ENCODE measurements at places on chromosomes 2 and 18. TPM values are rescaled to one million over a fixed set of nuclear protein-coding genes. Genes with fewer than 3 reads are reported as not detected.

- H3K27me3 ChIP-seq, result no peaks in the 10 kb centered on the region
- no peaks in the 10 kb centered on the region for H3K36me3 ChIP-seq
- no peak overlapping the region for H3K4me3 ChIP-seq
- H3K4me1 ChIP-seq, result peaks cover 22% of the 10 kb centered on the region
- H3K27ac ChIP-seq, result peak overlapping the region; percentile 46
These were observed 275.7 kb upstream of the FN1 start for GRCh38 chr2:215711471-215712034.

GRCh38 chr2:164187121-164187520, 434.2 kb downstream of the GRB14 start:
- H3K4me1 ChIP-seq, result no peaks in the 10 kb centered on the region
- H3K4me3 ChIP-seq, result no peak overlapping the region
- H3K27ac ChIP-seq, result no peak overlapping the region
- H3K27me3 ChIP-seq, result no peaks in the 10 kb centered on the region

DNA sequence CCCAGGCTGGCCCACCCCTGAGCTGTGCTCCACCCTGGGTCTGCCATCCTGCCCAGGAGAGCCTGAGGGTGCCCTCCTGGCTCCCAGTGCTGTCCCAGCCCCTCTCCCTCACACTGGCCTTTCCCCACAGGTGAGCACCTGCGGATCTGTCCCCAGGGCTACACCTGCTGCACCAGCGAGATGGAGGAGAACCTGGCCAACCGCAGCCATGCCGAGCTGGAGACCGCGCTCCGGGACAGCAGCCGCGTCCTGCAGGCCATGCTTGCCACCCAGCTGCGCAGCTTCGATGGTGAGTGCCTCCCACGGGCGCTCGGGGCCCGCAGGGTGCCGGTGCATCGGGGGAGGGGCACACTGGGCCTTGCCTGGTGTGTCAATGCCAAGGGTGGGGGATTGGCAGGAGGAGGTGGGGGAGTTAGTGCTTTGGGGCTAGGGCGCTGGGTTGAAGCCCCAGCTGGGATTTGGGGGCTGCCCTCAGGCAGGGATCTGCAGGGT, 23.5 kb downstream of the GPC1 start:
- H3K27me3 ChIP-seq, result peaks cover 17% of the 10 kb centered on the region
- peak; percentile 11 for DNase-seq
- no peak overlapping the region for H3K27ac ChIP-seq
- no peak overlapping the region for H3K4me3 ChIP-seq
- H3K36me3 ChIP-seq, result no peaks in the 10 kb centered on the region

The SP140 gene
- total RNA-seq, result 1.4 TPM

The SRSF7 gene
- 48.7 TPM for total RNA-seq

DNA sequence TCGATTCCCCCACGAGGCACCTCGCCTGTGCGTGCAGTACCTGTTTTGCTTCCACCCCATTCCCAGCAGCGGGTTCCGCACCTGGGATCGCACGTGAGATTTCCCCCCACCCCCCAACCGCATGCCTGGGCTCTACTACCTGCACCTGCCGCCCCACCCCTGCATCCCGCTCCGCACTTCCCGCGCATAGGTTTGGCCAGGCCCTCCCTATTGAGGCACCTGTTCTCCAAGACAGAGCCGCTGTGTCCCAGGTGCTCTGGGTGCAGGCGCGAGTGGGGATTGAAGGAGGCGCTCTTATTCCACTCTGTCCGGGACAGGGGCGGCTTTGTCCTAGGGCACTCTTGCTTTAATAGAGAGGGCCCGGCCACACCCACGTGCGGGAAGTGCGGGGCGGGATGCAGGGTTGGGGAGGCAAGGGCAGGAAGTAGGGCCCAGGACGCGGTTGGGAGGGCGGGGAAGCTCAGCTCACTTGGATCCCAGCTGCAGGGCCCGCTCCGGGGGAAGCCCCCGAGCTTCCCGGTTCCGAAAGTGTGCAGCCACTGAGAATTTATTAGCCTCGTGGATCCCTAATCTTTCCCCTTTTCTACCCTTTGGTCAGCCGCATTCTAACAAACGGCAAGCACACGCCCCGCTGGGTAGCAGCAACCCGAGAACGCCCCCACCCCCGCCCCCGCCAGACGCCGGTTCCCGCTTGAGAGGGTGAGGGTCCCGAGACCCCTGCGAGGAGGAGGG, 670 bp upstream of the MOCOS start:
- no peaks in the 10 kb centered on the region for H3K27me3 ChIP-seq
- DNase-seq, result peak; percentile 36
- peak overlapping the region; percentile 67 for H3K4me3 ChIP-seq
- no peaks in the 10 kb centered on the region for H3K36me3 ChIP-seq
- no peak overlapping the region for H3K27ac ChIP-seq

DNA sequence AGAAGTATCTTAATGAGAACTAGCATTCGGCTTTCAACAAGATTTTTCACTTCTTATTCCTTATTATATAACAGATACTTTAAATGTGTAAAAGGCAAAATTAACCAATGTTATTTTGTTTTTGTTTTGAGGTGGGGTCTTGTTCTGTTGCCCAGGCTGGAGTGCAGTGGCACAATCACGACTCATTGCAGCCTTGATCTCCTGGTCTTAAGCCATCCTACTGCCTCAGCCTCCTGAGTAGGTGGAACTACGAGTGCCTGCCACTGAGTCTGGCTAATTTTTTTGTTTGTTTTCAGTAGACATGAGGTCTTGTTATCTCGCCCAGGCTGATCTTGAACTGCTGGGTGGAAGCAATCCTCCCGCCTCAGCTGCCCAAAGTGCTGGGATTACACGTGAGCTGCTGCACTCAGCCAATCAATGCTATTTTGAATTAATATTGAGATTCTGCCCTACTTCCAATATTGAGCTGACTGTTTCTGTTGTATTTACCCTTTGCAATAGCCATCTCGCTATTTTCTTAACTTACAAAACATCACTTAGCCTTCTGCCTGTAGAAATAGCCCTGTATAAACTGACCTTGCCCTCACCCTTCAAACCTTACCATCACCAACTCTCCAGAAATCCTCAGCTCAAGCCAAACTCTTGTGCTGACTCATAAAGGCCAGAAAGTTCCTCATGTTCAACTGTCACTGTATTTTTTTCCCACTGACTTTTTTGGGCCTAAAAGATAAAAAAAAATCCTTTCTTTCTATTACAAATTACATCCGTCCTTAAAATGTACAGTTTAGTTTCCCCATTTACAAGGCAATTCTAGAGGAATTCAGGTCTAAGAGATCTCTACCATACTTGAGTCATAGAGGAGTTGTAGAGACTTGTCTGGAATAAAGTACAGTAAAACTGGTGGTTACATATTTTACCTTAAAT, 94.3 kb downstream of the OLA1 start:
- H3K27me3 ChIP-seq, result no peaks in the 10 kb centered on the region
- DNase-seq, result no peak
- no peaks in the 10 kb centered on the region for H3K4me1 ChIP-seq
- H3K36me3 ChIP-seq, result no peaks in the 10 kb centered on the region
- no peak overlapping the region for H3K4me3 ChIP-seq

DNA sequence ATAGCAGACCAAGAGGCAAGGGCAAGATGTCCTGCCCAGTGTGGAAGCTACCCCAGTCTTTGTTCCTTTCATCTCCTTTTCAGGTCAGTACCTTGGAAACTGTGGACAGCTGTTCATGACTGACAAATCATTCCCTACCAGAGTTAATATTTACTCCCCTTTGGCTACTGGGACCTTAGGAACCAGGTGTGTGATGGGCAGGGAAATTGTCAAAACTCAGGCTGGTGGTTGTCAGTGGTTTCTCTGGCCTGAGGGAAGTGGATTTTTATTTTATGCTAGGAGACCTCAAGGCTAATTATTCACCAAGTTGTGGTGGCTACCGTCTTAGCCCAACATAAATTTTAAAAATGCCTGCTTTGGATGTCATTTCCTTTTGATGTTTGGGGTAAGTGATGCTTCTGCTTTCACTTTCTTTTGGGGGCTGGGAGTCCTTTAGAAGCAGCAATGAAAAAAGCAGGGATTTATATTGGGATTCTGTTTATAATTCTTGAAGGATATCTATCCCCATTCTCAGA, 119.3 kb downstream of the SETBP1 start:
- no peak overlapping the region for H3K4me3 ChIP-seq
- no peaks in the 10 kb centered on the region for H3K36me3 ChIP-seq
- no peaks in the 10 kb centered on the region for H3K27me3 ChIP-seq
- no peak overlapping the region for H3K27ac ChIP-seq
- no peak for DNase-seq

DNA sequence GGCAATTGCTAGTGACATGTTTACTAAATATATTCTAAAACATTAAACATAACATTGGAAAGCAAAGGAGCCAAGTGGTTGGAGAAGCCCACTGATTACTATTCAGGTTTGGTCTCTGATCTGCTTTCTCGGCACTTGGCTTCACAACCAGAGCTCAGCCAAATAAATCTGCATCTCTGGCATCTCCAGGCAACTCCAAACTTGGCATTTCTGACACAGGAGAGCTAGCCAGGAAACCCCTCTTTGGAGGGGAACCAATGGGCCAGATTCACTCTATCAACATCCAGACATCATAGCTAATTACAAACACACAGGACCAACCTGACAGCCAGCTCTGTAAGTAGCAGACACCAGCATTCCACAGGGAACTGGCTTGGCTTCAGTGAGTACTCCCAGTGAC, 150.3 kb upstream of the ETAA1 start:
- no peaks in the 10 kb centered on the region for H3K27me3 ChIP-seq
- H3K27ac ChIP-seq, result no peak overlapping the region
- no peaks in the 10 kb centered on the region for H3K36me3 ChIP-seq
- no peaks in the 10 kb centered on the region for H3K4me1 ChIP-seq
- H3K4me3 ChIP-seq, result no peak overlapping the region
- no peak for DNase-seq

GRCh38 chr2:159591221-159591620, 25.1 kb downstream of the BAZ2B start:
- no peaks in the 10 kb centered on the region for H3K27me3 ChIP-seq
- no peaks in the 10 kb centered on the region for H3K4me1 ChIP-seq
- no peak overlapping the region for H3K4me3 ChIP-seq

DNA sequence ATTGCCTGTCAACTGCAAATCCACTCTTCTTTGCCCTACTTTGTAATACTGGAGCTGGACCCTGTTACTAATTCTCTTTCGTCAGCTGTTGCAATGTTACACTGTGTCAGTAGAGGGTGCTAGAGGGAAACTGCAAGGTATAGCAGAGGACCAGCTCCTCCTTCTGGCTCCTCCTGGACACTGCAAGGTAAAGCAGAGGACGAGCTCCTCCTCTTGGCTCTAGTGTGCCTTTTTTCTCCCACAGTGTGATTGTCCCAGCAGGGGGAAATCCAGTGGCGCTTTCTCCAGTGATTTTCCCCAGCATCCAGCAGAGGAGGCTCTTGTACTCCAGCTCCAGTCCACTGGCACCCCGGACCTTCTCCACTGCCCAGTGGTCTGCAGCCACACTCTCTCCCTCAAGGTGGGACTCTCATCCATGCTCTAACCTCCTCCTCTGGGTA, 95.6 kb downstream of the CAPN13 start:
- H3K36me3 ChIP-seq, result no peaks in the 10 kb centered on the region
- H3K27ac ChIP-seq, result no peak overlapping the region
- no peak overlapping the region for H3K4me3 ChIP-seq
- H3K27me3 ChIP-seq, result no peaks in the 10 kb centered on the region
- H3K4me1 ChIP-seq, result peaks cover 19% of the 10 kb centered on the region

- no peak overlapping the region for H3K27ac ChIP-seq
- no peaks in the 10 kb centered on the region for H3K36me3 ChIP-seq
- H3K27me3 ChIP-seq, result no peaks in the 10 kb centered on the region
These were observed 10.8 kb downstream of the DUSP19 start for GRCh38 chr2:183089192-183089851.

- H3K27me3 ChIP-seq, result no peaks in the 10 kb centered on the region
- H3K4me3 ChIP-seq, result no peak overlapping the region
- DNase-seq, result no peak
These were observed 64.0 kb upstream of the STK39 start for GRCh38 chr2:168311261-168311910.

The SLC11A1 gene
- total RNA-seq, result 0.64 TPM

GRCh38 chr2:112480530-112481049, 1.4 kb upstream of the TTL start:
- H3K4me3 ChIP-seq, result peak overlapping the region; percentile 84
- no peak for DNase-seq
- no peaks in the 10 kb centered on the region for H3K36me3 ChIP-seq
- peaks cover 32% of the 10 kb centered on the region for H3K4me1 ChIP-seq
- H3K27ac ChIP-seq, result peak overlapping the region; percentile 89

DNA sequence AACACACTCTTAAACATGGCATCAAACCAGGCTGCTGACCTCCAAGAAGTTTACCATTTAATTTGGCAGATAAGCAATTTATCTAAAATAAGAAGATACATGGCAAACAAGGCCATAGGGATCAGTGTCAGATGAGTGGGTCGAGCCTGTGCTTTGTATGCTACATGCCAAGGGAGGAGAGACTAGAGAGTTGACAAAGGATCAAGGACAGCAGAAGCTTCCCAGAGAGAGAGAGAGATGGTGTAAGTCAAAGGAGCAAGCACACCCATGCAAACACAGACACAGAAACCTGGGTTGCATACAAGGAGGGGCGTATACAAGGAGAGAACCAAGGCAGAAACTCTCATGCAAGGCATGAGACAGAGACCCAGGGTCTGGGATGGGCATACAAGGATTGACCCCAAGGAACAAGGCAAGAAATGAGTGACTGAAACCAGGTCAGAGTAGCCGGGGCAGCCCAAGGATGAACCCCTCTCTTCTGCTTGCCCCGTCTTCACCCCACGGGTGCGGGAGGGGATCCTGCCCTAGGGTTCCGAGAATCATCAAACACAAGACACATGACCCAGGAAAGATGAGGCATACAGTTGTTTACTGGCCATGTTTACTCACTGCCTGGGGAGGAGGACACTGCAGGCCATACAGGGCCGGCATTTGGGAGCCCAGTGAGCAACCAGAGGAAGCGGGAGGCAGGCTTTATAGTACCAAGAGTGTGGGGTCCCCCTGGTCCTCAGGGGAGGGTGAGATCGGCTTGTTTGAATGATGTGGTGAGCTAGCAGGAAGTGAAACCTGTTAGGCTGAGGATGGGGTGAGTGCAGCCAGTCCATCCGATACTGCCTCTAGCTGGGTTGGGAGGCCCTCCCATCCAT, 529.2 kb upstream of the ID2 start:
- no peak overlapping the region for H3K4me3 ChIP-seq
- no peaks in the 10 kb centered on the region for H3K4me1 ChIP-seq
- no peaks in the 10 kb centered on the region for H3K36me3 ChIP-seq
- H3K27ac ChIP-seq, result no peak overlapping the region

The RPRM gene
- not detected for total RNA-seq

DNA sequence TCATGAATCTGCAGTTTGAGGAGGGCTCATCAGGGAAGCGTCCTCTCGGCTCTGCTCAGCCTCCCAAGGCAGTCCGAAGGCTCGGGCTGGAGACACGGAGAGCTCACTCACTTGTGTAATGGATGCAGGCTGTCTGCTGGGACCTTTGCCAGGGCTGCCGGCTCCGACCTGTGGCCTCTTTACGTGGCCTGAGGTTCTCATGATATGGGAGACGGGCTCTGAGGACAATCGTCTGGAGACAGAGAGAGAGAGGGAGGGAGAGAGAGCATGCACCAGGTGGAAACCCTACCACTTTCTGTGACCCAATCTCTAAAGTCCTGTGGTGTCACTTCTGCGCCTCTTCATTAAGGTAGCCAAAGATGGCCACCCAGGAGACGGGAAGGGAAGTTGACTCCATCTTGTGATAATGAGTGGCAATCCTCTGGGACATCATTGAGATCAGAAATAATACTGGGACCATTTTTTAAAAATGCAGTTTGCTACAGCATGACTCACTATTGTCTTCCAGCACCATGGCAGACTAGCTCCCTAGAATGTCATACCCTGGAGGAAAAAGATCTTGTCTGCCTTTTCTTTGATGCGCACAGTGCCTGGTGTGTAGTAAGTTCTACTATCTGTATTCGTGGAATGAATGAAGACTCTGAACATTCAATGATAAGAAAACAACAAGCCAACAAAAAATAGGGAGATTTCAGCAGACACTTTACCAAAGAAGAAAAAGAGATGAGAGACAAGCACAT, 60.2 kb downstream of the CD8B2 start:
- DNase-seq, result no peak
- peaks cover 26% of the 10 kb centered on the region for H3K27me3 ChIP-seq
- H3K4me3 ChIP-seq, result no peak overlapping the region
- peaks cover 5% of the 10 kb centered on the region for H3K4me1 ChIP-seq

The C2orf72 gene
- total RNA-seq, result not detected
